ENCODE measurements at places on chromosomes 12 and 14.

DNA sequence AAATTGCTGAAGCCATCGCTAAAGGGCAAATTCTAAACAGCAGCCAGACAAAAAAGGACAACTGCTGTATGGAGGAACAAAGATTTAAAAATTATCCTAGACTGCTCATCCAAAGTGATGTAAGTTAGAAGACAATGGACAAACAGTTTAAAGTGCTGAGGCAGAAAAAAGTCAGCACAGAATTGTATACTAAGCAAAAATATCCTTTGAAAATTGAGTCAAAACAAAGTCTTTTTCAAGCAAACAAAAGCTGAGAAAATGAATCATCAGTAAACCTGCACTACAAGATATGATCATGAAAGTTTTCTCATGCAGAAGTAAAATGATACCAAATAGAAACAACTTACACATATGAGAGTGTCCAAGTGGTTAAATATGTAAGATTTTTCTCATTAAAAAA, 43.6 kb downstream of the EML5 start:
- DNase-seq, result no peak

GRCh38 chr12:101299346-101299745, 19.4 kb downstream of the UTP20 start:
- no peak for DNase-seq

DNA sequence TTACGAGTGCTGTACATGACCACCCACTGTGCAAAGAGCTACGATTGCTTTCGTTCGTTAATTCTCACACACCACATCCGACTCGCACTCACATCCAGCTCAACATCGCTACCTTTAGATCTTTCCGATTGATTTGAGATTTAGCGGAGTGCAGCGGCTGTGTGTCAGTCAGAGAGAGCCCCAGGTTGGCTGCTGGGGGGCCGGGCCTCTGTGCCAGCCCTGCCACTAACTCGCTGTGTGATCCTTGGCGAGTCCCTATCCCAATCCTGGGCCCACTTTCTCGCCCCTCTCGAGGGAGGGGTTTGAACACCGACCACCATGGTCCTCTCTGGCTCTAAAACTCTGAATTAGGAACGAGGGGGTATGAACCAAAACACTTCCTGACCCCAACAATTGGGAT, 8.6 kb downstream of the DLK1 start:
- no peak for DNase-seq

GRCh38 chr12:70002912-70003255, 177.9 kb downstream of the MYRFL start:
- no peak for DNase-seq

GRCh38 chr12:122738571-122738970, 7.9 kb upstream of the HCAR1 start:
- no peak for DNase-seq

- DNase-seq, result no peak
These were observed 14.3 kb upstream of the OTUB2 start for GRCh38 chr14:94011795-94012194.

- no peak for DNase-seq
These were observed 18.4 kb downstream of the ZFC3H1 start for GRCh38 chr12:71645268-71645667.

DNA sequence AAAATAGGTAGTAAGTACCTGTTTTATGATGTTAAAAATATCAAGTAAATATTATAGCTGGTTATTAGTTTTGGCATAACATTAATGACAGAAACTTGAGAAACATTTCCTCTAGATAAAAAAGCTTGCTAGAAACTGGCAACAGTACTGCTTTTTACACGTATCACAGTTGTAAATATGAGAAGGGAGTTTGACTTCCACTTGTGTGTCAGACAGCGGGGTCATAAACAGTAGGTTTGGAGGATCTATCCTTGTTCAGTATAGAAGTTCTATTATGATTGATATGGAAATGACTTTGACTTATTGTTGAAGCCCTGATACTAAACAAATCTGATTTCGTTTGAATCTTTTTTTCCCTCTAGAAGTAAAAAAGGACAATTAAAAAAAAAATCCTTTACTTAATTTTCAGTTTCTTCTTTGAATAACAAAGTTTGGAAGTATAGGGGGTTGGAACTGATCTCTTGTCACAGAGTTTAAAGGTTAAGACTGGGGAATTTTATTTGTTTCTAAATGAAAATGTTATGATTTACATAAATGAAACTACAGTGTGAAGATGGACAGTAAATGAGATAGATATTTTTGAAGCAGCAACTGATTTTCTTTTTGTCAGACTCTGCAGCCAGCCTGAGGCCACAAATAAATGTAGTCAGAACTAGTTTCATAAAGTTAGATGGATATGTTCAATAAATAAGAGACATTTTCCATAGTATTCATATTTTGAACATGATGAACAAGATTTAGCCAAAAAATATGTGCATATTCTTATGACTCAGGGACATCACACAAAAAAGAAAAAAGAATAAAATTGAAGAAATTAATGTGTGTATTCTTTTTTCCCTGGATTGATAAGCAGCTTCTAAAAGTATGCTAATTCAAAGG, 50.1 kb downstream of the WNK1 start:
- no peak for DNase-seq

GRCh38 chr14:54564868-54565784, 1.8 kb upstream of the SAMD4A start:
- DNase-seq, result no peak

GRCh38 chr12:77382096-77382742, 316.9 kb upstream of the E2F7 start:
- DNase-seq, result no peak

GRCh38 chr12:86712425-86712843, 456.2 kb upstream of the MGAT4C start:
- peak; percentile 31 for DNase-seq

DNA sequence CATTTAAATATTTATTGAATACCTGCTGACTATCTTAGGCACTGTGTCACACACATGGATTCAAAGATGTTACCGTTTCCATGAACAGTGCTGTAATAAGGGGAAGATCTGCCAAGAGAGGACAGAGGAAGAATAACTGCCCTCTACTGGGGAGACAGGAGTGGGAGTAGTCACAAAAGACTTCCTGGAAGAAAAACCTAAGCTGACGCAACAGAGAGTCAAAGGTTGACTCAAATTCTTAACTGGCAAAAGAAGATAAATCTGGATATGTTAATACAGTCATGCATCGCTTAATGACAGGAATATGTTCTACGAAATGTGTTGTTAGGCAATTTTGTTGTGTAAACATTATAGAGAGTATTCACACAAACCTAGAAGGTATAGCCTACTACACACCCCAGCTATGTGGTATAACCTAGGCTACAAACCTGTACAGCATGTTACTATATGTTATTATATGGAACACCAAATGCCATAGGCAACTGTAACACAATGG, 51.5 kb downstream of the DCAF5 start:
- DNase-seq, result no peak

DNA sequence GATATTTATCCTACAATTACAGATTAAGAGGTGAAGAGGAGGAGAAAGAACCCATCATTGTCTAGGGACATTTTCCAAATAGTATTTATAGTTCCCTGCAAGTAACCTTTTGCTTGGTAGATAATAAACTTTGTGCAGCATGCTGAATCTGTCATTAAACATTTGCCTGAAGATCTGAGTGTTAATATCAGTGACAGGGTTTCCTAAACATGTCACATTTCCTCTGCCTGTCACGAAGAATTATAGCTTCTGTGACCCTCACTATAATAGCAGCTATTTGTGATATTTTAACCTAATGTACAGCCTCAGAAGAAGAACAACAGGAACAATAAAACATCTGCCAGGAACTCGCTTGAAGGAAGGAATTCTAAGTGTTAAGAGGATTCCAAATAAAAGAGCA, 350.3 kb downstream of the GXYLT1 start:
- DNase-seq, result no peak

- DNase-seq, result no peak
These were observed 11.1 kb downstream of the ARF3 start for GRCh38 chr12:48946205-48946604.

DNA sequence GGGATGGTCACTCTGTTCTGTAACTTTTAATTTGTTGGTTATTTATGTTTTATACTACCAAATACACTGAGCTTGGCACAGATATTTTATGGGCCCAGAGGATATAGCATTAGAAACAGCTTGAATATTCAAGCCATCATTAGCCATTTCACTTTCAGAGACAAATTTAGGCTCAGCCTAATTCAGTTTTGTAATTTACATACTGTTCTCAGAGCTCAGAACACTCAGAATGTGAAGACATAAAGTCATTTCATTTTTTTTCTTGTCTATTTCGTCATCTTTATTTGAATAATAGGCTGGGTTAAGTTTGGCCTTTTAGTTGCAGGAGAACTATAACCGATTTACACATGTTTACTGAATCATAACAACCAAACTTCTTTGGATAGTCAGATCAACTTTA, 361.7 kb downstream of the SNAPC1 start:
- no peak for DNase-seq
